ENCODE measurements at places on chromosomes 6 and 20.

DNA sequence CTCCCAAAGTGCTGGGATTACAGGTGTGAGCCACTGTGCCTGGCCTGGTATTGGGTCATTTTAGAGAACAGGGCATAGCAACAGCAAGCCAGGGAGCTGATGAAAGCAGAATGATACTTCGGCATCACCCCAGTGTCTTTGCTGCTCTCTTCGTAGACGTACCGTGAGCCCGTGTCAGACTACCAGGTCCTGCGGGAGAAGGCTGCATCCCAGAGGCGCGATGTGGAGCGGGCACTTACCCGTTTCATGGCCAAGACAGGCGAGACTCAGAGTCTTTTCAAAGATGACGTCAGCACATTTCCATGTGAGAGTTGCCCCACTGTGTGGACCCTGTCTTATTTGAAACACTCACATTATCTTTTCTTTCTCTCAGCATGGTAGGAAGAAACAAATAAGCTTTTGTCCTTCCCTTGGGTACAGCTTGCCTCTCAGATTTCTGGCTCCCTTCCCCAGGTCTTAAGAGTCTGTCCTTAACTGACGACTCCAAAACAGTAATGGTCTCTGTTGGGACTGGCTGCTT is 15.9 kb downstream of the TAF8 start:
- no peak for DNase-seq

DNA sequence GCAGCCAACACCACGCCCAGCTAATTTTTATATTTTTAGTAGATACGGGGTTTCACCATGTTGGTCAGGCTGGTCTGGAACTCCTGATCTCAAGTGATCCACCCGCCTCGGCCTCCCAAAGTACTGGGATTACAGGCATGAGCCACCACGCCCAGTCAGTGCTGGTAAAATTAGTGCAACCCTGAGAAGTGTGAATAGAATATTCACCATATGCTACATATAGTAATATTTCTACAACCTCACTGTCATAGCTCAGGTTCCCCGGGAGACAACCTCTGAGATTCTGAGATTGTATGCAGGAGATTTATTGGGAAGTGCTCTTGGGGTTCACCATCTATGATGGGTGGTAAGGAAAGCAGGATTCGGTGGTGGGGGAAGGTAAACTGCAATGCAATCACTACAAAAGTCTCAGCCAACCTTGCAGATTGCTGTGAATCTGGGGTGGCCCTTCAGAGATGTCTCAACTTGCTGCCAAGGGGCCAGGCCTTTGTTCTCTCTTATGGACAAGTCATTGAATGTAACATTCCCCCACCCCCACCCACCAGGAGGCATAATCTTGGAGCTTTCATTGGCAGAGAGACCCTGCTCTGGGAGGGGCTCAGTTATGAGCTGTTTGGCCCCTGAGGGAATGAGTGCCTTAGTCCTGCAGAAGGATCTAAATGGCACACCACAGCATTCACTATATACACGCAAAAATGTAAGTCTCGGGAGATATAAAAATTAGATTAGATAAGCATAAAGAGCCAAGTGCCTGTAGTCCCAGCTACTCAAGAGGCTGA is 34.0 kb upstream of the SEC63 start:
- no peak for DNase-seq

DNA sequence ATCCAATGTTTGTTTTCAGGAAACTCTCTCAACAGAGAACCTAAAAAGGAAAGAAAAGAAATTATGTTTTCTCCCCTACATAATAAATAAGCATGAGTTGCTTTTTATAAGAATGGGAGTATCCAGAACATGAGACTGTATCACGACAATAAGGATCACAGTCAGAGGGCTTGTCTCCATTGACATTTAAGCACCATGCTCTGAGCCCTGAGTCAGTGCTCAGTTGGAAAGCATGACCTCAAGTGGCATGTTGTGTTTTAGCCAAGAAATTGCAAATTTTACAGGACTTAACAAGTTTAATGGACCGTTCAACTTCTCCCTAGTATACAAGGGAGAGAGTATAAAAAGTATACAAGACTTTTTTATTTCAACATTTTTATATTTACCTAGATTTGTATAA is 431.6 kb downstream of the GJA1 start:
- no peak for DNase-seq

DNA sequence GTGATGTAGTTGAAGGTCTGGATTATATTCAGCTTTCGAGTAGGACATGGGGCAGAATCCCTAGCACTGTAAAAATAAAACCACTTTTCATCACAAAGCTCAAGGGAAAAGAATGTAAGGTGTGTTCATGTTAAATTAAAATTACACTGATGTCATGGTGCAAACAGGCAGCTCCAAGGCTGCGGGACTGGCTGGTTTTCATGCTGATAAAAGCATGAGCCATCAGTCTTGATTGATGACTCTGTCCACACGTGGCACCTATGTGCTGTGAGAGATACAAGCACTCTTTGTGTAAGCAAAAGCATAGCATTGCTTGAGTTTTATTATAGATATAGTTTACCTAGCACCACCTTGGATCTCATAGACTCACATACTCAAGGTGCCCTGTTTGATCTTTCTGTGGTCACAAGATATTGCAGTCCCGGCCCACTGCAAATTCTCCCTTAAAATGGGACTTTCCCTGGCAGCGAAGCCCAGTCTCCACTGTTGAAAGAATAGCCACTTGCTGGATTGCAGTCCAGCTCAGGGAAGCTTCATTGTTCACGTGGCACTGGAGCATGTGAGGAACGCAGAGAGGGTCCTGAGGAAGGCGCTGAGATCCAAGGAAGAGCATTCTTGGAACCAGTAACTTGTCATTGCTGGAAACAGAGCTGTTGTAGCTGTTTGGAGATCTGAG is 90.6 kb downstream of the TIAM2 start:
- no peak for DNase-seq

DNA sequence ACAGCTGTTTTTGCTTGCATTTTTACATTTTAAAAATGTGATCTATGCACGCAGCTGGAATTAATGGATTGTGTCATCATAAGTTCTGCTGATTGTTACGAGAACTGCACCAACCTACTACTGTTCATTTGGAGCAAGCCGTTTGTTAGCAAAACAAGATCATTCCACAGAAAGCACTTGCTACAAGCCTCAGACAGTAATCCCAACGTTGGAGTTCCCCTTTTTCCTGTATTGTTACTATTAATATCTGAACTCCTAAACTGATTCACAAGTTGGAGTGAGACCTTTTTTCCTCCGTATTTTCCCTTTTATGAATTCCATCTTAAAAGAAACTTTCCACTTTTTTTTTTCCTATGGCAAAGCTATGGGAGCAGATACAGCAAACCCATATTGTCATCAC is 3.5 kb downstream of the TENT5A start:
- no peak for DNase-seq

- peak; percentile 88 for DNase-seq
Measured at GRCh38 chr6:12637960-12638641, 78.5 kb upstream of the PHACTR1 start.

DNA sequence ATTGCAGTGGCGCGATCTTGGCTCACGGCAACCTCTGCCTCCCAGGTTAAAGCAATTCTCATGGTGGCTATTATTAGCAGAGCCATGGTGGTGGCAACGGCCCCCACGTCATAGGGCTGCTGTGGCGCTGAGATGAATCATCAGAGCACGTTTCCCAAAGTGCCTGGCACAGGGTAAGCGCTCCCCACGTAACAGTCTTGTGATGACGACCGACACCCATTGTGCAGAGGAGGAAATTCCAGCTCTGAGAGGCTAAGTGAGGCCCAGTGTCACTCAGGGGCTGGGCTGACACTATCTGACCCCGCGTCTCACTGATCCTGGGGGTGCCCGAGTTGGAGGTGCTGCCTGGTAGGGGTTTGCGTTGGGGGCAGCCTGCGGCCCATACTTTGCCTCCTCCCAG is 16.2 kb downstream of the SUN5 start:
- peak; percentile 36 for DNase-seq

GRCh38 chr6:137900815-137901214 is 33.8 kb downstream of the TNFAIP3 start:
- DNase-seq: no peak

DNA sequence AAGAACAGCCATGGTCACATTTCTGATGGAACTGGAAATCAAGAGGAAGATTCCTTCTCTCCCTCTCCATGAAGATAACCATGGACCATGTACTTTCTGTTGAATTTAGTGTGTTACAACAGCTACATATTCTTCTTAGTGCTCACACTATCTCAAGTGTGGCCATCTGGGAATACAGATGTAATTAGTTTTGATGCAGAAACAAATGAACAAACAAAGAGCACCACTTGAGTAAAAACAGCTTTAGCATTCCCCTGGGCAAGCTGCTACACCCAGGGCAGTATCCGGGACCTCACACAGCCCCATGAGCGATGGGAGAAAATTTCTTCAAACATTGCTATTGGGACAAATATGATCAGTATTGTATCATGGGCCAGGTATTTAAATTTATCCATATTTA is 75.2 kb downstream of the RAMACL start:
- no peak for DNase-seq

DNA sequence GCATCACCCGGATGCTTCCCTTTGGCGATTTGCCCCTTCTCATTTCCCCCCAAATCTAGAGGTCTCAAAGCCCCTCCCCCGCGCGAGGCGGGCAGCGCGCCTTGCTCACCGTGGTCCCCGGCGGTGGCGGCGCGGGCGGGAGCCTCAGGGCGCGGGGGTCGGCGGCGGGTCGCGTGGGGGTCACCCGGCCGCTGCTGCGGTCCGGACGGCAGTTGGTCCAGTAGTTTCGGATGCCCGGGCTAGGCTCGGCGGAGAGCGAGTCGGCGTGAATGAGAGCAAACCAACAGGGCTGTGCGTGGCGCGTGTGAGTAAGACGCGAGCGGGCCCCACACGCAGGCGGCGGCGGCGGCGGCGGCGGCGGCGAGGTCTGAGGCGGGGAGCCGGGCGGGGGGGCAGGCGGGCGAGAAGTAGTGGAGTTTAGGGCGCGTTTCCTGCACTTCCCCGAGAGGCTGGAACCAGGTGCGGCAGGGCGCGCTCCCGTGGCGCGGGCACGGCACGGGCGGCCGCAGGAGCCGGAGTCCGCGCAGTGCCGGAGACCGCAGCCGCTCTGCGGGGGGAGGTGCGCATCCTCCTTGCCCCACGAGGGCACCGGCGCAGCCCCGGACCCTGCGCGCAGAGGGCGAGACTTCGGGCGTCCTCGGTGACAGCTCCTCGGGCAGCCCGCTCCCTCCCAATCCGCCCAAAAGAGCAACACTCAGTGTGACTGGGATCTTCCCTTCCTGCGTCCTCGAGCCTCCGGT is 567 bp downstream of the HS3ST5 start:
- no peak for DNase-seq

- DNase-seq: no peak
Measured at GRCh38 chr6:41932378-41932777, 9.2 kb downstream of the CCND3 start.

DNA sequence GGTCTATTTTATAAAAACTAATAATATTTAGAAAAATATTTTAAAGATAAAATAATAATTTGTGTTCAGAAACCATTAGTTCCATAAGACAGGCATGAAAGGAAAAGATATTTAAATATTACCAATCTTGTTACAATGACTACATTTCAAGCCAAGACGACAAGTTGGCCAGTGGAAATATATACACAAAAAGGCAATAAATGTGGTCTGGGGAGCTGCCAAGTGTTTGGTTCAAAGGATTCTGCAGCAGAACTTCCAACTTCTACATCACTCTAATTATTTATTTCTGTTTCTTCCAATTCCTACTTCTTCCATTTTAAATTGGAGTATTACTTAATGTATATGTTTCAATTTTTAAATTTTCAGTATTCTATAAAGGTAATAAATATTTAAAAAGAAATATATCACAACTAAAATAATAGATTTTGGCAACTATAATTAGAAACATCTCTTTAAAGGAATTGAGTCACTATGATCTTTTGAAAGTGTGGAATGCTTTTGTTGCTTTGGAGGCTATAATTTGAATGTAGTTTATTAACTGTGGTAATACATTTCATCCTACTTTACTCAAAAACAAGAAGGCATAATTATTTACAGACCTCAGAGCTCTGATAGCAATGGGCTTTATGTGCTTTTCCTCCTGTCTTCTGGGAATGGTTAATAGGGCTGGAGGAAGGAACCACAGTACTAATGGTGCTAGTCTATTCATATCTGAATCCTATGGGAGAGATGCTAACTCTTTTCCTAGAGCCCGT is 129.7 kb upstream of the FAM184A start:
- no peak for DNase-seq

- no peak for DNase-seq
Measured at GRCh38 chr20:33162313-33162712, 5.6 kb upstream of the BPIFA2 start.

- DNase-seq: no peak
Measured at GRCh38 chr6:157693867-157694266, 129.2 kb upstream of the SNX9 start.

GRCh38 chr20:55090286-55090685 is 614.9 kb downstream of the DOK5 start:
- no peak for DNase-seq

- DNase-seq: no peak
Measured at GRCh38 chr6:12182676-12183075, 107.5 kb upstream of the EDN1 start.

GRCh38 chr20:14223806-14224205 is 113.6 kb downstream of the FLRT3 start:
- no peak for DNase-seq

GRCh38 chr6:158175111-158175510 is 7.0 kb downstream of the GTF2H5 start:
- no peak for DNase-seq

DNA sequence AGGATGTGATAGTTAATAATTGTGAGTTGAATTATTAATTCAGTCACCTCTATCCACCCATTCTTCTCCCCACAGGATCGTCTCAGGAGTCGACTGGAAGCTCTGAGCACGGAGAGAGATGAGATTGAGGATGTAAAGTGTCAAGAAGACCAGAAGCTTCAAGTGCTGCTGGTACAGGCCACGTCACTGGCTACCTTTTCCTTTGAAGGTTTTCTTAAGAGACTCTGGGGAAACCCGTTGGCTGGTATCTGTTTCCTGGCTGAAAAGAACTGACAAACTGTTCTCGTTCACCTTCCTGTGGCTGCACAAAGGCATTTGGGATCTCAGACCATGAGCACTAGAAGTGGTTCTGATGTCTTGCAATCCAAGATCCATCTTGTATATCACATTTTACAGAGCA is 3.8 kb downstream of the TRIM15 start:
- no peak for DNase-seq

- no peak for DNase-seq
Measured at GRCh38 chr6:28203201-28203600, 21.9 kb upstream of the ZSCAN9 start.

GRCh38 chr20:3580412-3580811 is 82.8 kb downstream of the GFRA4 start:
- DNase-seq: no peak

- no peak for DNase-seq
Measured at GRCh38 chr20:53258741-53259140, 286.6 kb downstream of the TSHZ2 start.

- DNase-seq: no peak
Measured at GRCh38 chr6:153621070-153621469, 418.0 kb upstream of the OPRM1 start.
